Bone marrow (tissue), 2 donors: ENCODE measurements at places on chromosomes 4 and X.
A peak's percentile ranks its signal among the peaks of the same experiment; 100 is the strongest.

GRCh38 chr4:84535901-84536300 is 36.8 kb upstream of the NKX6-1 start:
- no peak for DNase-seq

GRCh38 chr4:53355930-53356521 is 9.8 kb downstream of the SCFD2 start:
- peak; percentile 59 for DNase-seq

DNA sequence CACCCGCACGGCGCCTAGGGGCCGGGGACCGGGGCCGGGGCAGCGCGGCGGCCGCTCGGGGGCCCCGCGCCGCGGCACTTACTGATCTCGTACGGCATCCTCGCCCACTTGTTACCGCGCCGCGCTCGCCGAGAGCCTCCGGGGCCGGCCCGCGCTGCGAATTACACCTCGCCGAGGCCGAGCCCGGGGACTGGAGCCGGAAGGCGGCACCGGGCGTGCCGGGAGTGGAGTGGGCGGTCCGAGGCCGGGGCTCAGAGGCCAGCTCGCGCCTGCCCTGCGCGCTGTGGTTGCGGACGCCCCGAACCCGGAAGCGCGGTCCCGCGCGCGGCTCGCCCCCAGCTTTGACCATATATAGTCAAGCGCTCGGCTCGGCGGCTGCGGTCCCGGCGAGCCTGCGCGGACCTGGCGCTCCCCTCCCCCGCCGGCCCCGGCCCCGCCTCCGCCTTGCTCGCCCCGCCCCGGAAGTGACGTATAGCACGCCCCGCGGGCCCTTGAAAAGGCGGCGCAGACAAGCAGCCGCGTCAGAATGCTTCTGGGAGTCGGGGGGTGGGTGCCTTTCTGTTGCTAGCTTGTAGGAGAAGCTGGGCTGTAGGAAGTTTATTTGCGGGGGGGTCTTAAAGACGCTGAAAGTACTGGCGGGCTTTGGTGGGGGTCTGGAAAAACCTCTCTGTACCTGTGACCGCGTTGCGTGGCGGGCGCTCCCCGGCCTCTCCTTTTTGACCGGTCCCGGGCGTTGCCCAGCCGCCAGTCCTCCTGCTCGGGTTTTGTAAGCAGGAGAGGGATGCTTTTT is at the start of gene WDR1:
WDR1 (minus strand) TSS at position 231 of the 790 bp plus-strand sequence; CDS start at position 98, 133 bp downstream.
- DNase-seq, result peak; percentile 94

- DNase-seq, result no peak
Measured at GRCh38 chrX:13093529-13094140, 49.2 kb upstream of the FAM9C start.

DNA sequence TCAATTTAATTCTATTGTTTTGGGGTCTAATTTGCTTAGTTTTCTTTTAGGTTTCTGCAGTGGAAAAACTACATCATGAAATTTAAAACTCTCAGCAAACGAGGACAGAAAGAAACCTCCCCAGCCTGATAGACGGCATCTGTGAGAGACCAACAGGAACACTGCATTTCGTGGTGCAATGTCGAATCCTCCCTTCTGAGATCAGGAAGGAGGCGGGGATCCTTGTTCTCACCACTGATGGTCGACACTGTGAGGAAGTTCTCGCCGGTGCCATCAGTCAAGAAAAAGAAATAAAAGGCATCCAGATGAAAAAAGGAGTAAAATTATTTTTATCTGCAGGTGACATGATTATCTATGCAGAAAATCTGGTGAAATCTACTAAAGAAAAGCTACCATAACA is 16.5 kb downstream of the GAK start:
- DNase-seq, result peak; percentile 24
